ENCODE measurements at places on chromosomes 3 and 15.

- DNase-seq, result no peak
Observed at GRCh38 chr3:182789371-182789770, 3.9 kb upstream of the ATP11B start.

DNA sequence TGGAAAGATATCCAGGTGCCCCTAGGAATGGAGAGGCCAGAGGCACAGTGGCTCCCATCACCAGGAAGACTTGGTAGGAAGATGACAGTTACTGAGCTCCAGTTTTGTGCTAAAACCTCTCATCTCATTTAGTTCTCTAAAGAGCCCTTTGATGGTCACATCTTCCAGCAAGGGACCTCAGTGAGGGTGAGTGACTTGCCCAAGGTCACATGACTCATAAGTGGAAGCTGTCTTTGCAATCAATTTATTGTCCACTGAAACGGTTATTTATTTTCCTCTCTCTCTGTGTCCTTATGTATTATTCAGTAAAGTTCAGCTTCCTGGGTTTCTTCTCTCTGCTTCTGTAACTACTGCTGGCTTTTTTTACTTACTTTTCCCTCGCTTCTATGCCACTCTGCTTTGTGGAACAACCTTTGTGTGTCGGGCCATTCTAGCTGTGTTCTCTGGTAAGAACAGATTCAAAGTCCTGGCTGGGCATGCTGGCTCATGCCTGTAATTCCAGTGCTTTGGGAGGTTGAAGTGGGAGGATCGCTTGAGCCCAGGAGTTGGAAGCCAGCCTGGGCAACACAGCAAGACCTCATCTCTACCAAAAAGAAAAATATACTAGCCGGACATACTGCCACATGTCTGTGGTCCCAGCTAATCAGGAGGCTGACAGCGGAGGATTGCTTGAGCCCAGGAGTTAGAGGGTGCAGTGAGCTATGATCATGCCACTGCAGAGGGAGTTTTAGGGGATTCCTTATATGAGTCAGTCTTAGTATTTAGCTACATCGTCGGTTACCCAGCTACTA, 55.9 kb downstream of the PDIA5 start:
- DNase-seq, result no peak

DNA sequence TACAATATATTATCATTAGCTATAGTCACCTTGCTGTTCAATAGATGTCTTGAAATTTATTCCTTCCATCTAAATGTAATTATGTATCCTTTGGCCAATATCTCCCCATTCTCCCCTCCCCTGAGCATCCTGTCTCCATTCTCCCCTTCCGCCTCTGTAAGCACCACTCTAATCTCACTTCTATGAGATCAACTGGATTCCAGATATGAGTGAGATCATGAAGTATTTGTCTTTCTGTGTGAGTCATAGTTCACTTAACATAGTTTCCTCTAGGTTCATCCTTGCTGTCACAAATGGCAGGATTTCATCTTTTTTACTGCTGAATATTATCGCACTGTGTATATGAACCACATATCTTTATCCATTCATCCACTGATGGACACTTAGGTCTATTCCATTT, 148.8 kb upstream of the NDN start:
- no peak for DNase-seq

DNA sequence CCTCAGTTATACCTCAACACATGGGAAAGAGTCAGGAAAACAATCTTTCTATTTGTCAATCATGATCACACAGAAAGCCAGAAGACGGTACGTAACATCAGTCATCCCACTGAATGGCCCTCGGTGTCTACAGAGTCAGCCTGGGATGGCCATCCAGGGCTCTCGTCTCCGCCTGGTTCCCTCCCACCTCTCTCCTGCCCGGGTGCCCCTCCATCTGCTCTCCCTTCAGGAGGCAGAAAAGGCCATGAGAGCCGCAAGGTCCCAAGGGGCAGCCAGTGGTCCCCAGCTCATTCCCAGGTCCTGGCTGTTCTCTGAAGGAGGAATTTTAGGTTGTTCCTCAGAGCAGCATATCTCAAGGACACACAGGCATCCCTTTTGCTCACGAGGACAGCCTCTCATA, 4.4 kb upstream of the LRRC15 start:
- DNase-seq, result no peak

GRCh38 chr15:54208786-54209185, 230.5 kb downstream of the UNC13C start:
- no peak for DNase-seq

GRCh38 chr15:86044981-86045380, 34.7 kb upstream of the AGBL1 start:
- no peak for DNase-seq

DNA sequence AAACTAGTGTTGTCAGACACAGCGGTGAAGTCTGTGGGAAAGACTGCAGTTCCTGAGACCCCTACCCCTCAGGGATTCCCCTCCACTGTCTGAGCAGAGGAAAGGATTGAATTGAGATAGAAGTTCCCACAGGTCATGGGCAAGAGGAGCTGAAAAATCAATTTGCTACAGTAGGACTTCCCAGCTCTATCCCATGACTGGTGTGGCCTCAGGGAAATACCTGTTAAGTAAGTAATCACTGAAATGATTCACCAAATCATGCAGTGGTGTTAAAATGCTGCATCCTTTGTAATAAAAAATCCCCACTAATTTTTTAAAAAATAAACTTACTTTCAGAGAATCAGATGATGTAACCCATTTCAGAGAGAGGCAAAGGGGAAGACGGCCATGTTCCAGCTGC, 45.0 kb upstream of the SPRED1 start:
- no peak for DNase-seq

- DNase-seq, result no peak
Observed at GRCh38 chr3:171429635-171430034, 30.6 kb downstream of the TNIK start.

DNA sequence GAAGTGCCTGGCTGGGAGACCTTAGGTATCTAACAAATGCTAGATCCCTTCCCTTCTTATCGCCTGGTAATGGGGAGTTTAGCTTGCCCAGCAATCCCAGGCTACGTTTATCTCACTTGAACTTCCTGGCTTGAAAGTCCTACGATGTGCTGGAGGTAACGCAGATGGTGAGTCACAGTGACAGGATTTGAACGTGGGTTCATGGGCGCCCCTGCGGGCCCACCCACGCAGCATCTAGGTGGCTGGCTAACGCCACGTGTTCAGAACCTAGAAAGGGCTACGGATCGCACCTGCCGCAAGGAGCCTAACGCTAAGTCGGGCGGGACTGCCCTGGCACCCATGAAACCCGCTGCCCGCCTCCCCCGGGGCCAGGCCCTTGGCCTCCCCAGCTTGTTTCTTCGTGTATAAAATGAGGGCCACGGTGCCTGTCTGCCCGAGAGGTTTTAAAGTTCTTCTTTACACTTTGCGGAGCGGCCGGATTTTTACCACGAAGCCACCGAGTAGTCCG, 600 bp upstream of the USP3 start:
- no peak for DNase-seq

DNA sequence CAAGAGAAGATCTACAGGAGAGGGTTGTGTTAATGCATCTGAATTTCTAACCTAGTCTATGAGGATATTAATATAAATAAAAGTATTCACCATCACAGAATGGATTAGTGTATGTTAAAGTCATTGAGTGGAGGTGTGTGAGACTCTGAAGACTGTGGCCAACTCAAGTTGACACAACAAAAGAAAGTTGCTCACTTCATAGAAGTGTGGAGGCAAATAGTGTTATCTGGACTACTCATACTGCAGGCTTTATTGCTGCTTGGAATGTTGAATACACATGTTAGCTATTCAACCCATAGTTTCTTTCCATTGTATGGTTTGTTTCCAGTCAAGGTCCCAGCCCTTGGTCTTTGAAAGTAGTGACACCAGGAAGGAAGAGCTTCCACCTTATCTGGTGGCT, 38.0 kb upstream of the TPRG1 start:
- no peak for DNase-seq

DNA sequence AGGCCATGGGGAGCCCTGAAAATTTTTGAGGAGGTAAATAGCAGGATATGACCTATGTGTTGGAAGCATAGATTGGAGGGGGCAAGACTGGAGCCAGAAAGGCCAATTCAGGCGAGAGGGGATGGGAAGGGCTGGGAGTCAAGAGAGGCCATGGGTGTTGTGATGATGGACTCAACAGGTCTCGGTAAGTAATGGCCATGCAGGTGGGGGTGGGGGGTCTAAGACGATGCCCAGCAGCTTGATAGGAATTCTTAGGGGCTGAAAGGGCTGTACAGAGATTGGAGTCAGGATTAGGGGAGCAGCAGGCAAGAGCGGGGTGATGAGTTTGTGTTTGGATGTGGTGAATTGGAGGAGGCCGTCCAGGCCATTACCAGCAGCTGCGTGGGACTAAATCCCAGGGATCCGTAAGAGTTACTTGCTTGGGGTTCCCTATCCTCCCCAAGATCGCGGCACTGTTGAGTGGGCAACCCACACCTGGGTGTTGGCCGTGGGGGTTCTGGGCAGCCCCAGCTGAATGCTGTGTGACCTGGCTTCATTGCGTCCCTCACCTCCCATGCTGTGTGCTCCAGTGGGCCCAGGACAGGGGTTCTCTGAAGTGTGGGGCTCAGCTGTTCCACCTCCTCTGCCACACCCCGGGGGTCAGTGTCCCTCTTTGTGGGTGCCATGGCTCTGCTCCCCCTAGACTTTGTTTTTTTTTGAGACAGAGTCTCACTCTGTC, 41.8 kb upstream of the CHRNB4 start:
- DNase-seq, result no peak

DNA sequence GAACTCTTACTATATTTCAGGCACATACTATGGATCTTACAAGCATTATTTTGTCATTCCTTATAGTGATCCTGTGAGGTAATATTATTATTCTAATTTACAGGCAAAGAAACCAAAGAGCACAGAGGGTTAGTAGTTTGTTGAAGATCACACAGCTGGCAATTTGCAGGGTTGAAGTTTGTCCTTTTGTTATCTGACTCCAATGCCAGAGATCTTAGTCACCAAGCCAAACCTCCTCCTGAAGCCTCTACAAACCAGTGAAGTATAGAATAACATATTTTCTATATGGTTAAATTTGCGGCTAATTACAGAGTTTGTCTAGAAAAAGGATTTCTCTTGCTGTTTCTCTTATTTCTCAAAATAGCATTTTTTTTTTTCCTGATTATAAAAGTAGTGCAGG, 11.2 kb downstream of the ISLR2 start:
- no peak for DNase-seq

GRCh38 chr3:171023566-171023965, 3.0 kb downstream of the SLC2A2 start:
- no peak for DNase-seq

- no peak for DNase-seq
Observed at GRCh38 chr15:50854601-50855490, 53.6 kb upstream of the AP4E1 start.

DNA sequence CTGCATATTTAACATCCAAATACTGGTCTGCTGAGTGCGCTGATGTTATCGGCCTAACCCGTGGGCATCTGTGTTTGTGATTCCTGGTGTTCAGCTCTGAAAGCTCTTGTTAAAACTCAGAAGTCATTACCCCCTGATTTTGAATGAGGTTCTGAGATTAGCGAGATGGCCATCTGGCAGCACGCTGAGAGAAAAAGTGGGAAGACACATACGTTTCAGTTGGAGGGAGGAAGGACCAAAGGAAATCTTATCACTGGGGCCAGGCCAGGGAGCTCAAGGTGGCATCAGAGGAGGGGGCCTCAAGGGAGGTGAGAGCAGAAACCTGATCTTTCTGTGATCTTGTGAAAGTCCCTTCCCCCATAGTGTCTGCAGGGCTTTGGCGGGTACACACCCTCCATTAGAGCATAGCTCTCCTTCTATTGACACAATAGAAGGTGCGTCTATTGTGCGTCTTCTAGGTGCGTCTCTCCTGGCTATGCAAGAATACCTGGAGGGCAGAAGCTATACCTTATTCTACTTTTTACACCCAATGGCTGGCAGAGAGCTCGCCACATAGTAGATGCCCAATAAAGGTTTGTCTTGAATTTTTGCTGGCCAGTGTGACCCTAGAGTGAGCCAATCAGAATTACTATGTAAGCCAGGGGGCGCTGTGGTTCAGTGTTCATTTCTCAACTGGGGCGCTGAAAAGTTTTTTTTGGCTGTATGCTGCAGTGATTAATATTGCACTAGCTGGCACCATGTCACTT, 182.4 kb downstream of the SHQ1 start:
- no peak for DNase-seq

DNA sequence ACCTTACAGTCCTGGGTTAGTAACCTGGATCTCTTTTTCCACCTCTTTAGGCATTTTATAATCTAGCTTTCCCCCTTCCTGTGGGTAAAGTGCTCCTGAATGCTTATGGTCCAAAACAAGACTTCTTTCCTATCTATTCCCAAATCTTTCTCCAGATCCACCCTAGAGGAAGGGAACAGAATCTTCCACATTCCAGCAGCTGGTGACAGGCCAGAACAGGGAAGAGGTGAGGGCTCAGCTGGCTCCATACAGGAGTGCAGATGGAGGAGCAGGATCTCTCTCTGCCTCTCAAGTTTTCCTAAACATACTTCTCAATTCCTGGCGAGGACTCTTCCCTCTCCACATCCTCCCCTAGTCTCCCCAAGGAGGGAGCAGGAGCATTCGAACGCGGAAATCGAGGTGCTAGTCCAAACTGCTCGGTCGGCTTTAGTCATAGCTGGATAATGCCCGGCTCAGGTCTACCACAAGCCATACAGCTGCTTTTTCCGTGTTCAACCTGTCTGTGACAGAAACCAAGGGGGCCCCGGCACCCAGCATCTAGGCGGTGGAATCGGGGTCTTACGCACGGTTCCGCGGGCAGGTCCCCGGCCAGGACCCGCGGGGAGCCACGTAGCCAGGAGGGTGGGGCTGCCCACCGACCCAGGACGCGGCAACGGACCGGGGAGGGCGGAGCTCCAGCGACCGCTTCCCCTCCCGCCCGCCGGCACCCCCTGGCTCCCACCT, 4.0 kb downstream of the RASSF1 start:
- DNase-seq, result no peak

DNA sequence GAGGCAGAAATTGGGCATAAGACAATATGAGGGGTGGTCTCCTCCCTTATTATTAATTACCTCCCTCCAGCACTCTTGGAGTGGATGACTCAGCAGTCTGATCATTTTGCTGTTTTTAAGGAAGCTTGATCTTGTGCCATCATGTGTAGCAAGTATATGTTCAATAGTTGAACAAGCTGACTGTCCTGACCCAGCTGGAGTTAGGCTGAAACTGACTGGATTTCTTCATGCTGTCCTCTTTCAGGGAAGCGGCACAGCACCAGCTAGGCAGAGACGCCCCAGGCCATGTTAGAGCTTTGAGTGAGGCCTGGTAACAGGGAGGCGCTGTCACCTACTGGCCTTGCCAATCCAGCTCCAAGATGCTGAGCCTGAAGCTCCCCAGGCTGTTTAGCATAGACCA, 54.4 kb upstream of the KIF23 start:
- no peak for DNase-seq

DNA sequence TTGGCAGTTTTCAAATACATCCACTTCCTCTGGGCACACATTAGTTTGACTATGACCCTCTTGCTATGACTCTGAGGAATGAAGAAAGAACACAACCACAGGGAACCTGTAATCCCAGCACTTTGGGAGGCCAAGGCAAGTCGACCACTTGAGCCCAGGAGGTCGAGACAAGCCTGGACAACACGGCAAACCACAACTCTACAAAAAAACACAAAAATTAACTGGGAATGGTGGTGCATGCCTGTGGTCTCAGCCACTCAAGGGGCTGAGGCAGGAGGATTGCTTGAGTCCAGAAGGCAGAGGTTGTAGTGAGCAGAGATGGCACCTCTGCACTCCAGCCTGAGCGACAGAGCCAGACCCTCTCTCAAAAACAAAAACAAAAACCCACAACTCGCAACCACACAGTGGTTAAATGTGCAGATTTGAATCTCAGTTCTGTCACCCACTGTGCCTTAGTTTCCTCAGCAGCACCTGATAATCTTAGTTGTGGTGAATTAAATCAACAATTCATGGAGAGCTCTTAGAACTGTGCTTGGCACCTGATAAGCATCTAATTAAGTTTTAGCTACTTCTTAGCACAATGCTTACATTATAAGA, 65.7 kb downstream of the MYLK start:
- no peak for DNase-seq
